ENCODE measurements at places on chromosomes 6 and 20.

- DNase-seq: no peak
These were observed 13.6 kb downstream of the GSTA2 start for GRCh38 chr6:52749556-52750152.

GRCh38 chr20:57398231-57398821 lies 7.1 kb downstream of the RBM38 start:
- DNase-seq: no peak

GRCh38 chr6:161465403-161465802 lies 191.5 kb upstream of the AGPAT4 start:
- DNase-seq: peak; percentile 83

- DNase-seq: peak; percentile 27
These were observed 69.9 kb downstream of the HACE1 start for GRCh38 chr6:104789770-104790190.

GRCh38 chr6:26347699-26348098 lies 17.3 kb upstream of the BTN3A2 start:
- no peak for DNase-seq

DNA sequence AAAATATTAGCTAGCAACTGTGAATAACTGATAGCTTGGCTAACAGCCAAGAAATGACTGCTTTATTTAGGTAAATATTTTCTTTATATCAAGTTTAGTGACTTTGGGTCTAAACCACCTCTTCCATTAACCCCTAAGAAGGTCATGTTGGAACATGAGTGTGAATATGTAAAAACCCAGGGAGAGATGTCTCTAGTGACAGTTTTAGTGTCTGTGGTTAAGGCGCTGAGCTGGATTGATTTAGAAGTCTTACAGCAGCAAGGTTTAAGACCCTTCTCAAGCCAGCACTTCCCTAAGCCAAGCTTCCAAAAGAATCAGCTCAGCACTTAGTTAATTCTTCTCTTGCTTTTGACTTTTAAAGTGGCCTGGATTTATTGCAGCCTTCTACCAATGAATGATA lies 11.4 kb upstream of the SIRT5 start:
- no peak for DNase-seq

GRCh38 chr20:35710884-35711587 lies 11.8 kb downstream of the ROMO1 start:
- no peak for DNase-seq

- no peak for DNase-seq
These were observed 9.4 kb upstream of the DSTN start for GRCh38 chr20:17560344-17561074.

- no peak for DNase-seq
These were observed 12.0 kb upstream of the LAMA4 start for GRCh38 chr6:112266331-112266730.

DNA sequence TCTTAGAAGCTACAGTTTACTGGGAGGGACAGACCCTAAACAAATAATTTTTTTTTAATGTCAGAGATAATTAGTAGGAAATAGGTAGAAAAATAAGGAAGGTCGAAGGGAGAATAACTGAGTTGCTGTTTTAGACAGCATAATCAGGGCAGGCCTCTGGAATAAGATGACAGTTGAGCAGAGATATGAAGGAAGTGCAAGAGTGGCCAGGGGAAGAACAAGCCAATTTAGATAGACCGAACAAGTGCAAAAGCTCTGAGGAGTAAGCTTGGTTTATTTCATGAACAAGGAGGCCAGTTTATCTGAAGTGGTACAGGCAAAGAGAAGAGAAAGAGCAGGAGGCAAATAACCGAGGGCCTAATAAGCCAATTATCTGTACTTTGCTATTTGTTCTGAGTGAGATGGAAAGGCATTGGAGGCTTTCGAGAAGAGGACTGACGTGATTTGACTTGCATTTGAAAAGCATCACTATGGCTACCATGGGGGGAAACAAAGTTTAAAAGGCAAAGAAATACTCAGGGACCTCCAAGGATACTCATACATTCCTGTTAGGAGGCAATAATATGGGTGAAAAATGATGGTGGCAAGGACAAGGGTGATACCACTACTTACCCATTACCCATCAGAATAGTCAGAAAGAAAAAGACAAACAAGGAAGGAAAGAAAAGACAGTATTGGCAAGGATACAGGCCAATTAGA lies 19.7 kb downstream of the PROCR start:
- no peak for DNase-seq

DNA sequence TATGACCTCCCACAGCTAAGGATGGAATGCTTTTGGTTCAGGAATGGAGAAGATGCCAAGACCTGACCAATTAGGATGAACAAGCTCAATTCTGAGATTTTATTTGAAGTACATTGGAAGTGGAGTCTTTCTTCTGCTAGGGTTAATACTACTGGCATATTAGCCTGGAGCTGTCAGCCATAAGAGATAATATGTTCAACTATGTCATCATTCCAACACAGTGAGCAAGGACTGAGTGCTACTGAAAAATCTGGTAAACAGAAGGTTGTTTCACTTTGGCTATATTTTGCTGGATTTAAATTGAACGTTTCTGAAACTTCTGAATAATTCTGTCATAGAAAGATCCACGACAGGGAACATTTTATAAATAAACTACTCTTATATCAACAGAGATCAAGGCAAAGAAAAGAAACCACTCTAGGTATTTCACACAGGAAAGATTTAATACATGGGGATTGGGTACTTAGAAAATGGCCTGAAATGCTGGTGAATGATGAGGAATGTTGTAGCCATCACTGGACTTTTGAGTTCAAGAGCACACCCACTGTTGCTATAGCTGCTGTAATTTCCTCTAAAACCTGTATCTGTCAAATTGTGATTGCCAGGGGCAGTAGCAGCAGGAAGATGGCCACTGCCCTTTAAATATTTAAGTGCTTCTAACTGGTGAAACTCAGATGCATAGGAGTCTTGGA lies 200.5 kb downstream of the PLCB4 start:
- DNase-seq: no peak

All from mesendoderm (in vitro differentiated cells).